ENCODE measurements at places on chromosomes 7 and 10.

DNA sequence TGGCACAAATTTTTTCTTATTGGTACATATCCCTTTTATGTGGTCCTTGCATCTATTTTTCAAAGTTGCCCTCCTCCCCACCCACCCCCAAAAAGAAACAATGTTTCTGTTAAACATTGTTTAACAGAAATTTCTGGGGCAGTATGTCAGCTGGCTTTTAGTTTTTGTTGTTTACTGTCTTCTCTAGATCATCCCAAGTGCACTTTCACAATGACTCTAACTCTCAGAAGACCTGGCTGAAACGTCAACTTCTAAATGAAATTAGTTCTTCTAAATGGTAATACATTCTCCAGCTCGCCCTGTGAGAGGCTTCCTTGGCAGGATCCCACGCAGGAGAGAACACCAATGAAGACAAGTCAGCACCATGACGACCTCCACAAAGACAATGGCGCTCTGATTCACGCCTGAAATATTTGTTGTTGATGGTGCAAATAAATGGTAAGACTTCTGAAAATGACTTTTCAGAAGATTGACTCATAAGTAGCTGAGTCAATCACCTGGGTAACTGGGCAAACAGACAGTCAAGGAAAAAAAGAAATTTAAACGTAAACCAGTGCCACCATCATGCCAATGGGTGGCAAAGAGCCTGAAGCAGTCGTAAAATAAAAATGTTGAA, 293.7 kb downstream of the FZD1 start:
- DNase-seq = peak; percentile 71

DNA sequence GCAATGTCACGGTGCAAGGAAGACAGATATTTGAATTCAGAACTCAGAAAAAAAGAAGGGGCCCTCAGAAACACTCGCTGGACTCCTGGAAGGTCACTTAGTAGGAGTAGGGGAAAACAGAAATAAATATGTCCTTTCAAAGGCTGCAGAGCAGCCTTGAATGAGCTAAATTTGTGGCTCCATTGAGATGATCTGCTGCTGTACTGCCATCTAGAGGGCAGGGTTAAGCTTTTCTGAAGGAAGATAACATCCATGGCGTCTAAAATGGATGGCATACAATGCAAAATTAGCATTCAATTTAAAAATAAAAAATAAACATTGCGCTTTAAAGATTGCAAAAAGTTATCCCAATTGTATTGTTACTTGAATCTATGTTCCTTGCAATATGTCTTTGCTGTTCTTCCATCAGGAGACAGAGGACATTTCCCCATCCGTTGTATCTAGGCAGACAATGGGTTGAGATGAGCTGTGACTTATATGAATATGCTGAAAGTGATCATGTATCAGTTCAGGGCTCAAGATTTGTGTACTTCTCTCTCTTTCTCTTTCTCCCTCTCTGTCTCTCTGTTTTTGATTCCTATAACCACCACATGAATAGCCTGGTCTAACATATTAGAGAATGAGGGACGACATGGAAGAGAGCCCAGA, 642.2 kb downstream of the SH2D4B start:
- DNase-seq = no peak

DNA sequence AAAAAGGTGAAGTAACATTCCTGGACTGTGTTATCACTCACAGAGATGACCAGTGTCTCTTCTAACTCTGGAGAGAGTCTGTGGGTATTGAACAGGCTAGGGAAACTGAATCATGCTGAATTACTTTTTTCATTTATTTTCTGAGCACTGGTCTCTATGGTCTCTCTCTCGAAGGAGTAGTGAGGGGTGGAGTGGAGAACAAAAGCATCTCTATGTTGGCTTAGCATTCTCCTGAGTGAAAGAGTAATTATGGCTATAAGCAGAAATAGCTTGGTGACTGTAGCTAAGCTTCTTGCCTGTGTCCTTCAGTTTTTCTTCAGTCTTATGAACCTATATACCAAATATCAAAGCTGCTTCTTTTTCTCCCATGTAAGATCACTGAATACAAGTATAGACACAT, 64.6 kb upstream of the PTN start:
- no peak for DNase-seq

GRCh38 chr7:100352984-100353684, 4.8 kb upstream of the PILRB start:
- no peak for DNase-seq

DNA sequence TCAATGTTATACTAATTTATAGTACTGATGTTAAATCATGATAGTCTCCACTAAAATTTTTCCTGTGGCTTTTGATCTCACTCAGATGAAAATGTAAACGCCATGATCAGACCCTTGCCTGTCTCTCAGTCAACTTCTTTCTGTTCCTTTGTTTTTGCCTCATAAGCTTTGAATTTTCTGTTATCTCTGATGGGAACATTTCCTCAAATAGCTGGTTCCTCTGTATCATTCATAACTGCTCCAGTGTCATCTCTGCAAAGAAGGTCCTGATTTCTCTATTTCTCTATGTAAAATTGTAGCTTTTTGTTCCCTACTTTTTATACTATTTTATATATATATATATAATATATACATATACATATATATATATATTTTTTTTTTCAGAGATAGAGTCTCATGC, 67.5 kb downstream of the GPR141 start:
- no peak for DNase-seq

All from EH (cell line).